CD4-positive, alpha-beta T cell treated with Interleukin-2 at 100 ng/mL for 4 hours (primary cell): ENCODE measurements at places on chromosomes 5 and 9.

DNA sequence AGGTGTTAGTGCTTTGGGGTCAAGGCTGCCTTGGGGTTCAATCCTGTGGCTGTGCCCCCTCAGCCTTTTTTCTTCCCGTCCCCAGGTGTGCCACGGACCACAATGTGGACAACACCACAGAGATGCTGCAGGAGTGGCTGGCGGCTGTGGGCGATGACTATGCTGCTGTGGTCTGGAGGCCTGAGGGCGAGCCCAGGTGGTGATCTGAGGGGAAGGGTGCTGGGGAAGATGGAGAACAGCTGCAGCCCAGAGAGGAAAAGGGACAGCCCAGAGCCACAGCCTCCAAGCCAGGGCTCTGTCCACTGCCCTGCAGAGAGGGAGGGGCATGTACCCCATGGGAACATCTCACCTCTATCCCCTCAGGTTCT lies 2.1 kb downstream of the CERCAM start:
- no peak for DNase-seq

DNA sequence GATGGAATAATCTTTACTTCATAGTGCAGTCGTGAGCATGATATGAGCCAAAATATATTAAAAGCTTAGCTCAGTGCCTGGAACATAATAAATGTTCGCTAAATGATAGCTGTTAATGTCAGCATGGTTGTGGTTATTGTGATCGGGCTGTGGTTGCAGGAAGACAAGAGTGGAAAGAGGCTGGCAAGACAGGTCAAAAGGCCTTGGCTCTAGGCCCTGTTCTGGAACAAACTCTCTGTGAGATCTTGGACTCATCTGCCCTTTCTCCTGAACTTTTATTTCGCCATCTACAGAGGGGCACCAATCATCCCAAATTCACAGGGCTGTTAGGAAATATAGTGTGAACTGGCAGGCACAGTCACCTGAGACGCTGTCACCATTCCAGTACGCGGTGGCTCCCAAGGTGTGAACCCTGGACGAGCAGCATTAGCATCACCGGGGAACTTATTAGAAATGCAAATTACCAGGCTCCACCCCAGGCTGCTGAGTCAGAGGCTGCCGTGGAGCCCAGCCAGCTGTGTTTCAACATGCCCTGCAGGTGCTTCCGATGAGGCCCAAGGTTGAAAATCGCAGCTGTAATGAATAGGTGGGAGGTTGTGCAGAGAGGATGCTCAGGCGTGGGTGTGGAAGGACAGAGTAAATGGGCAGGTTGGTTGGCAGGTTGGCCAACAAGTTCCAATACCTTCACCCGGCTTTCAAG lies 50.2 kb upstream of the SAP30L start:
- no peak for DNase-seq

DNA sequence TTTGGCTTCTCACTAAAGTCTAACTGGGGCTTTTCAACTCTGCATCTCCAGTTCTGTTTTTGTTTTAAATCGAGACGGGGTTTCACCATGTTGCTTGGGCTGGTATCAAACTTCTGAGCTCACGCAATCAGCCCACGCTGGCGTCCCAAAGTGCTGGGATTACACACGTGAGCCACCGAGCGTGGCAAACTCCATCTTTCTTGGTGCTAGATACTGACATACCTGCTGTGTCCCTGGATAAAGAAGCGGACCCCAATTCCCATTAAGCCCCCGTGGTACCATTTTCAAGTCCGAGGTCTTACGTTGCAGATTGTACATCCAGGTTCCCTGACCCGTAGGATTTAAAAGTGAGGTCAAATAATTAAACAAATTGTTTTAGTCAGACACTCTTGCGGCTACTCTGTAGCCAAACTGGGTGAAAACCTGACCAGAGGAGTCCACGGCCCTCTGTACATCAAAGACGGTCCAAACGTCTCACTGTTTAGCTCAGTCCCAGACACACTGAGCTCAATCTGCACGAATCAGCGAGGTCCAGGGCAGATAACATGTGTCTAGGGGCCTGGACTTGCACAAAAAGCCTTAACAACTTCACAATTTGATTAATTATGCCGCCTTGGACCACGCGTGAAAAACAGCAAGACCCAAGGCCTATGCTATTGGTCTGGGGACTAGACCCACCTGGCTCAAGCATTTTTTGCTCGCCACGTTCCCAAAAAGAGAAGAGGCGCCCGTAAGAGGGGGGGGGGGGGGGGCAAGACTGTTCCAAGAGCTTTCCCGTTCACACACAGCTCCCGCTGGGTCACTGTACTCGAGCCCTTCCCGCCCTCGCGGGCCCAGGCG lies 727 bp upstream of the DNAJA1 start:
- DNase-seq = no peak

DNA sequence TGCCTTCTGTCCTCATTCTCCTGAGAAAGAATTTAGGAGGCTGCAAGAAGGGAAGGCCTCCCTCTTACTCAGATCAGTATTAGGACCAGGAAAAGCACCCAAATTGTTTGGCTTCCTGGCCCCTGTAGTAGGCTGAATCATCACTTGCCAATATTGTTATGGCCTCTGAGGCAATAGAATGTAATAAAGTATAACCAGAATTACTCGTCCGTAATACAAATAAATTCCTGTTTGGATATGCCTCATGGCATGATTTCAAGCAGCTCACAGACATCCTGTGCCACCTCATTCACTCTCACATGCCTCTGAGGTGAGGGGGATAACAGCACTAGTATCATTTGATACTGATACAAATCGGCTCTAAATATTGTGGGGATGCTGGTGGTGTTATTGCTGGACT lies 427.3 kb downstream of the ISL1 start:
- no peak for DNase-seq

DNA sequence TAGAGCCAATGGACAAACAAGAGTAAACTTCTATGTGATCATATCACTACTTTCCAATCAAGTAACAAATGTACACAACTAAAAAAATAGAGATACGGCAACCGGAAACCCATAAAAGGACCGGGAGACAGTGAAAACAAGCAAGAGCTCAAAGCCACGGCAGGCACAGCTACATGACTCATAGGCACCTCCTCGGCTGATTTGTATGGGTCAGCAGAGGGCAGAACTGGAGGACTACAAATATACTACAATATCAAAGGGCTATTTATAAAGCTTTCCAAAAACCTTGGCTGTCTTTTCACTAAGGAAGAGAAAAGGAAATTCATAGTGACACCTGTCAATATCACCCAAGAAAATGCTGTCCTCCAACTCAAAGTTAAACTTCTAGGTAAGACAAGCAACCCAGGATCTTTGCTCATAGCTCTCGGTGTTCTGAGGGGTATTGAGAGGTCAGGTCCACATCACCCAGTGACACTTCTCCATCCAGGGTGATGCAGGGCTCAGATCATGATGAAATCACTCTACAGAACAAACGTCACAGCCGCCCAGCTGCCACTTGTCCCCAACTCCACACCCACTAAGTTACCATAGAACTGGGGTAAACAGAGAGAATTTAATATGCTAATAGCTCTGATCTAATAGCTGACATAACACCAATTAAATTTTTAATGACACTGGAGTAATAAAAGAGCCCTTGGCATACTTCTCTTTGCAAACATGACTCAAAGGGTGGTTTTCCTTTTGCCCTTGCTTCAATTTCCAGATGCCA lies 41.3 kb downstream of the PFDN1 start:
- DNase-seq = peak; percentile 64
